Adrenal gland (tissue), 19 donors: ENCODE measurements at places on chromosomes 5 and 9. TPM values are rescaled to one million over a fixed set of nuclear protein-coding genes. Genes with fewer than 3 reads are reported as not detected.

The C9orf153 gene
- total RNA-seq: 0.67 TPM

The IL13 gene
- not detected for total RNA-seq

The DTWD2 gene
- 21.7 TPM for total RNA-seq

The SPATA31E1 gene
- not detected for total RNA-seq

The FOXD4 gene
- 0.83 TPM for total RNA-seq

The WNK2 gene
- total RNA-seq: 14.9 TPM

The QRFP gene
- total RNA-seq: not detected

The GDA gene
- total RNA-seq: 1.1 TPM

The SHROOM1 gene
- total RNA-seq: 3.1 TPM

The ERCC6L2 gene
- total RNA-seq: 45.2 TPM

The CENPH gene
- 1.8 TPM for total RNA-seq

The TRPM3 gene
- total RNA-seq: 5.3 TPM

The MEF2C gene
- 64.8 TPM for total RNA-seq

The PDE6A gene
- total RNA-seq: 1.6 TPM

The LYRM7 gene
- total RNA-seq: 14.5 TPM

The GGTA1 gene
- 9.9 TPM for total RNA-seq

The PCDHB10 gene
- total RNA-seq: 0.50 TPM

The ISOC1 gene
- 46.3 TPM for total RNA-seq

- DNase-seq: no peak
Observed at GRCh38 chr5:162360373-162360931, 292.9 kb downstream of the GABRG2 start.

GRCh38 chr9:15069106-15069505 is 158.9 kb upstream of the FREM1 start:
- no peak for DNase-seq

DNA sequence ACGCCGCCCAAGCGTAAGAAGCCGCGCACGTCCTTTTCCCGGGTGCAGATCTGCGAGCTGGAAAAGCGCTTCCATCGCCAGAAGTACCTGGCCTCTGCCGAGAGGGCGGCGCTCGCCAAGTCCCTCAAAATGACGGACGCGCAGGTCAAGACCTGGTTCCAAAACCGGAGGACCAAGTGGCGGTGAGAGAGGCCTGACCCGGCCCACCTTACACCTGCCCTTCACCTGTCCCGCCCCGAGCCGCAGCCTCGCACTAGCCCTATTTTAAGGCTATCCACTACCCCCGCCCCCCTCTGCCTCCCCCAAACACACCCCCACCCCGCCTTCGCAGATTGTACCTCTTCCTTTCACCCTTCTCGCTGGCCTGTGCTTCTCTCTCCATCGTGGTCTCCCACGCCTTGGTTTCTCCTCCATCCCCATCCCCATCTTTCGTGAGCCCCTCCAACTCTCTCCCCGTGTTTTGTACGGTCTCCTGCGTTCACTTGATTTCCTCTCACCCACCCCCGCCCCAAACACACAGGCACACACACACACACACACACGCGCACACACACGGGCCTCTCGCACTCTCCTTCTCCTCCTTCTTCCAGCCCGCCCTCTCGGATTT is 1.3 kb downstream of the TLX3 start:
- DNase-seq: no peak

GRCh38 chr5:132420706-132421272 is 51.3 kb downstream of the SLC22A5 start:
- no peak for DNase-seq

DNA sequence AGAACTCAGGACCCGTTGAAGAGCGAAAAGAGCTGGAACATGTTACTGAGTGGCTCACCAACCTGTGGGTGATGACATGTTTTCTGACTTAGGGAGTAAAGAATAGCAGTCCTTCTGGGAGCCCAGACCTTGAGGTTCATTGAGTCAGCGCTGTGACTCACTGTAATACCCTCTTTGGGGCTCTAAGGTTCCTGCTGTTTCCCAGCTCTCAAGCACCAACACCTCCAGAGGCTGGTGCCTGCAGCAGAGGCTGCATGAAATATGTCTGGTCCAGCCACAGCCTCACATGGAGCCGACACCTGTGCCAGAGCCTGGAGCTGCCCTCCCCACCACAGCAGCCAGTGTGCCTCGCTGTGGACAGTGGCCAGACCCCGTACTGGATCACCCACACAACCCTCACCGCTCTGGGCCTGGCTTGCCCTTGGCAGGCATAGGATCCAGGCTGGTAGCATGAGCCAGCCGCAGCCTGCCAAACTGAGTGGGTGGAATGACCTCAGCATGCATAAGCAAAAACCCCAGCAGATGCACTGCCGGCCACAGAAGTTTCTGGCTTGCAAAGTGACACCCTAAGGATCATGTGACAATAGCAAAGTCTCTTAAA is 143.5 kb upstream of the MRPS30 start:
- no peak for DNase-seq

GRCh38 chr5:140391312-140391711 is 10.3 kb upstream of the ANKHD1 start:
- no peak for DNase-seq

DNA sequence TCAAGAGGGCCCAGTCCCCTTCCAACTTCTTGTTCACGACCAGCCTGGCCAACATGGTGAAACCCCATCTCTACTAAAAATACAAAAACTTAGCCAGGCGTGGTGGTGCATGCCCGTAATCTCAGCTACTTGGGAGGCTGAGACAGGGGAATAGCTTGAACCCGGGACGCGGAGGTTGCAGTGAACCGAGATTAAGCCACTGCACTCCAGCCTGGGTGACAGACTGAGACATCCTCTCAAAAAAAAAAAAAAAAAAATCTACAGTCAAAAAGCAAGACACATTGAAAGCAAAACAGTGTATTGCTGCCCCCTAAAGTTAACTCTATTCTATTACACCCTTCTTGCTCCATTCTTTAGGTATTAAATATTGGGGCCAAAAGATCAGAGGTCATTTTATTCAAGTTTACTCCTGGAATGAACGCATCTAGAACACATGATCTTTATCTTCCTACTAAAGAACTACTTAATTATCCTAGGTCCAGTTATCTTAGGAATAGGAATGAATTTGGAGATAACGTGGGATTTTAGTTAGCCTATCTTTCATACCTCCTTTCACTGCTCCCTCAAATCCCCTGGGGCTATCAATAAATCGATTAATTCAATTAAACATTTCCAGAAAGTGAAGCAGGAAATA is 2.4 kb downstream of the ATG12 start:
- no peak for DNase-seq

- no peak for DNase-seq
Observed at GRCh38 chr9:5778805-5779204, 54.1 kb downstream of the ERMP1 start.

- DNase-seq: peak; percentile 95
Observed at GRCh38 chr5:134509308-134510040, 16.0 kb upstream of the JADE2 start.

DNA sequence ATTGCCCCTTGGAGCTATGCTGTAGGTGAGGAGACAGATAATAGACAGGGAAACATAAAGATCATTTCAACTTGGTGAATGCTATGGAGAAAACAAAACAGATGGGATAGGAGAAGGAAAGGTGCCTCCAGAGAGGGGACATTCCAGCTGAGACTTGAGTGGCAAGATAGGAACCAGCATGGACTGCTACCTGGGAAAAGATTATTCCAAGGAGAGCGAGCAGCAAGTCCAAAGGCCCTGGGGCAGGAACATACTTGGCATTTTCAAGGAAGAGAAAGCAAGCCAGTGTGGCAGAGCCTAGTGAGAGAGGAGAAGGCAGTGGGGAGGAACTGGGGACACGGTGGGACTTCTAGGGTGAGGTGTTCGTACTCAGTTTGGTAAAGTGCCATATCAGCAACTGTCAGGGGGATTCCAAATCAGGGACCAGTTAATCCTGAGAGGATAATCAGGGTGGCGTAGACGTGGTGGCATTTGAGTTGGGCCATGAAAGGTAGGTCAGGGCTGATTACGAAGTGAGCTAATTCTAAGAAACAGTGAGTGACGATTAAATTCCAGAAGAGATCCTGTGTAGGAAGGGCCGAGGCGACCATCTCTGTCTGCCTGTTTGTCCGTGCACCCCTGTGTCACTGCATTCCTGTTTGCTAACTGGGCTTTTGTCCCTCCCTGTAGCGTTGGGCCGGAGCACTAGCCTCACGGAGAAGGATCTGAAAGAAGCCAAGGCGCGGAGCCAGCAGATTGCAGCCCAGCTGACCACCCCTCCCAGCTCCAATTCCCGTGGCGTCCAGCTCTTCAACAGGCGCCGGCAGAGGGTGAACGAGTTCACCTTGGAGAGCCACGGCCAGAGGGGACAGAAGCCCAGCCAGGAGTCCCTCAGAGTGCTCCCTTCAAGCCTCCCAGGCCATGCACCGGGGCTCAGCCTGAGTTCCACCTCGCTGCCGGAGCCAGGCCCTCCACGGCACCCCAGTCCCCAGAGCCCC is 7.1 kb downstream of the SYNPO start:
- DNase-seq: peak; percentile 92

DNA sequence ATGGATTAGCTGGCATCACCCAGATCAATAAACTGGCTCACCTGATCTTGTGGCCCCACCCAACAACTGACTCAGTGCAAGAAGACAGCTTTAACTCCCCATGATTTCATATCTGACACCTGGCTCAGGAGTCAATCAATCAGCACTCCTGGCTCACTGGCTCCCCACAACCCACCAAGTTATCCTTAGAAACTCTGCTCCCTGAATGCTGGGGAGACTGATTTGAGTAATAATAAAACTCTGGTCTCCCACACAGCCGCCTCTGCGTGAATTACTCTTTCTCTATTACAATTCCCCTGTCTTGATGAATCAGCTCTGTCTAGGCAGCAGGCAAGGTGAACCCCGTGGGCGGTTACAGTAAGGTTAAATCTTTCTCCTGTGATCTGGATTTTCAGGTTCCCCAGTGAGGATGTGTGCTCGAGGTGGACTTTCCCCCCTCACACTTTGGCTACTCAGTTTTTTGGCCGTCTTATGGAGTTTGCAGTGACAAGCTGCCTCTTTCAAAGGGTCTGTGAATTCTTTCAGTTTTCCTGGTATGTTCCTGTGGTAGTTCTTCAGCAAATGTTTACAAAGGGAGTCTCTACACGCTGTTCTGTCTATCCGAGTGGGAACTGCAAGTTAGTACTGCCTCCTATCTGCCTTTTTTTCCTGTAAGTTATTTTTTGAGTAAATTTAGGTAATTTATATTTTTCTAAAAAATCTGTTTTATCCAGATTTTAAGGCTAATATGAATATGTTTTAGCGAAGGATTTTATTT is 500.2 kb upstream of the NUDT12 start:
- no peak for DNase-seq

DNA sequence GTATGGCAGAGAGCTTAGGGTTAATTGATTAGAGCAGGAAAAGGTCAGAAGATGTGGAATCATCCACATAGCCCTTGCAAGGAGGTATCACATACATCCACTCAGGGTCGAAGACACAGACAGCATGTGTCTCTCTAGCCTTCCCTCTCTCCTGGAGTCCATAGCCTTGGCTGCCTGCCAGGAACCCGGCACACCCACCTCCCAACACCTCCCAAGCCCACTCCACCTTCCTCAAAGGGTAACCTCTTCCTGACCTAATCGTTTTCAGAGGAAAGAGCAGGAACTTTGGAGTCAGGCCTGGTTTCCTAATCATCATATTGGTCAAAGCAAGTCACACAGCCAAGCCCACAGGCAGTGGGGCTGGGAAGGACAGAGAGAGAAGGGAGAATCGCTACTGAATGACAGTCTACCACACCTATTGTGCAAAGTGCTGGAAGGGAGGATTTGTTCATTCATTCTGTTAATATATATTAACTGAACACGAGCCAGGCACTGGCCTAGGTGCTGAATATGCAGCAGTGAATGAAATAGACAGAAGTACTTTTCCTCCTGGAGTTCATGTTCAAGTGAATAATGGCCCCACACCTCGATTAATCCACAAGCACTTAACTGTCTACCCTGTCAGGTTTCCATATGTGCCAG is 107.8 kb downstream of the KCNIP1 start:
- no peak for DNase-seq

- no peak for DNase-seq
Observed at GRCh38 chr9:137141050-137141810, 2.3 kb downstream of the GRIN1 start.

- no peak for DNase-seq
Observed at GRCh38 chr5:45440466-45440865, 255.7 kb downstream of the HCN1 start.

DNA sequence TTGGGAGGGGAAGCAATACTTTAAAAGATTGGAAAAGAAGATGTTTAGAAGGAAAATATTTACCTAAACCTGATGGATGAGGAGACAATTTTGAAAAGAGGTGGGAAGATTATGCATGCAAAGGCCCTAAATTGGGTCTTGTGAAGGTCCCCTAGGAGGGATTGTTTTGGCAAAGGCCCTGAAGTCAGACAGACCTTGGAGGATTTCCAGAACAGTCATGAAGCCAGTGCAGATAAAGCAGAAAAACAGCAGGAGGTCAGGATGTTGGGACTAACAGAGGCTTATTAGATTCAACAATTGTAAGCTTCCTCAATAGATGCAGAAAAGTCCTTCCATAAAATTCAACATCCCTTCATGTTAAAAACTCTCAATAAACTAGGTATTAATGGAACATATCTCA is 361.0 kb upstream of the CDH6 start:
- DNase-seq: no peak

DNA sequence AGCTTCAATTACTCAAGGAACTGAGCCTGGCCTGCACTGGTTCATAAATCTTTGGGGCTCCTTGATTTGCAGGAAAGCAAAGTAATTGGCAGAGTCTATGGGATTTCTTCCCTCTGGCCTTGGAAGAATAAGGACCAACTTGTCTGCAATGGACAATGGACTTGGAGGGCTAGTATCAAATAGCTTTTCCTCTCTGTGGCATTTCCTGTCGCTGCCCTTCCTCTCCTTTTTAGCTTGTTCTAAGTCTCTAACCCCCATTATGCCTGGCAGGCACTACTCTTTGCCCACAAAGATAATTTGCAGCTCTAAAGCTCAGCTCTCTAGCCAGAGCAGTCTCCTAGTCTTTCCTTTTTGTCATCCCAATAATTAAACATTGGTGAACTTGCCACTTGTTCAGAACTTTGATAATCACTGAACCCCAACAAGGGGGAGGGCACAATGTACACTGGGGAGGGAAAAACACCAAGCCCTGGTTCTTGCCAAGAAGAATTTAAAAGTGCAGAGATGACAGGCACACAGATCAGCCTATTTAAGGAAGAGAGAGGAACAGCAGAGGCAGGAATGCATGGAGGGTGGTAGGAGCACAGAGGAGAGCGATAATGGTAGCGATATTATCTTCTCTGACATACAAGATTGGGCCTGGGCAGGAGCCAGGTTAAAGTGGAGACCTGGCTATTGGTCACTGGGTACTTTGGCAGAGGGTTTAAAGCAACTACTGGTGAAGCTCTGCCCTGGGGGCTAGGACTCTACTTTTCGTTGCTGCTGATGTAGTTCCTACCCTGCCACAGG is 38.5 kb downstream of the FAM219A start:
- no peak for DNase-seq

GRCh38 chr5:153390569-153390968 is 99.9 kb upstream of the GRIA1 start:
- no peak for DNase-seq
